ENCODE measurements at places on chromosomes 5 and 9.

- no peak for DNase-seq
Measured at GRCh38 chr5:139137697-139138096, 60.5 kb downstream of the SIL1 start.

DNA sequence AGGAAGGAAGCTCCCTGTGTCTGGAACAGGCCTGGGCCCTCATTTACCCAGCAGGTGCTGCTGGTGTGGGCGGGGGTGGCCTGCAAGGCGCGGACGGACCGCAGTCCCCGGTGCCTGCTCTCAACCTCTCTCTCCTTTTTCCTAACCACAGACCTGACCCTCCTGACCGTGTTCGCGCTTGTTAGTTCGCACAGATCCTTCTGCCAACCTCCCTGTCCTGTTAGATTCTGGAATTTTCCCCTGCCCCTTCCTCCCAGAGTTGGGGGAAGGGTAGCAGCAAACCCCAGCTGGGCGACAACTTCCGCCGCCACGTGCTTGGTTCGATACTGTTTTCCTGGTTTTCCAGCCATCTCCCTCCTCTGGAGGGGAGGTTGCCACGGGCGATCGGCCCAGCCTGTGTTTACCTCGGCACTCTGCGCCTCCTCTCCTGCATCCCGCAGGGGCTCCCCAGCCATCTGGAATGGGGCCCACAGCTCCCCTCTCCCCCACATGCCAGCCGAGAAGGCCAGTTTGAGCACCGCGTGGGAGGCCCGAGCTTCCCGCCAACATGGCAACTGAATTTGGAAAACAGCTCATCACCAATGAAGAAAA is 70.8 kb upstream of the UNC5A start:
- DNase-seq: no peak

- no peak for DNase-seq
Measured at GRCh38 chr5:34627794-34628193, 28.3 kb upstream of the RAI14 start.

- DNase-seq: no peak
Measured at GRCh38 chr5:132762246-132763000, 14.6 kb downstream of the SEPTIN8 start.

DNA sequence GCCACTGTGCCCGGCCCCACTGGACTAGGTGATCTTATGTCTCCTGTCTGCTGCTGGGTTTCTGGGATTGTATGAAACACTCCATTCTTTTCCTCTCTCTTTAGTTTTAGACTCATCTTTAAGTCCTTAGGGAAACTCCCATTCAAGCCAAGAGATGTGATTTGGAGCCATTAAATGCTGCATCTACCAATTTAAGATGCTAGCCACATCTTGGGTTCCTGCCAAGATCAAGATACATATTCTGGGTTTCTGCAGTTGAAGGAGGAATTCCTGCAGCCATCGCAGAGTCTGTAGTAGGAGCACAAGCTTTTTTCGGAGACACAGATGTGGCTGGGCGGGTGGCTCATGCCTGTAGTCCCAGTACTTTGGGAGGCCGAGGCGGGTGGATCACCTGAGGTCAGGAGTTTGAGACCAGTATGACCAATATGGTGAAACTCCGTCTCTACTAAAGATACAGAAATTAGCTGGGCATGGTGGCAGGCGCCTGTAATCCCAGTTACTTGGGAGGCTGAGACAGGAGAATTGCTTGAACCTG is 23.2 kb downstream of the STXBP1 start:
- no peak for DNase-seq

DNA sequence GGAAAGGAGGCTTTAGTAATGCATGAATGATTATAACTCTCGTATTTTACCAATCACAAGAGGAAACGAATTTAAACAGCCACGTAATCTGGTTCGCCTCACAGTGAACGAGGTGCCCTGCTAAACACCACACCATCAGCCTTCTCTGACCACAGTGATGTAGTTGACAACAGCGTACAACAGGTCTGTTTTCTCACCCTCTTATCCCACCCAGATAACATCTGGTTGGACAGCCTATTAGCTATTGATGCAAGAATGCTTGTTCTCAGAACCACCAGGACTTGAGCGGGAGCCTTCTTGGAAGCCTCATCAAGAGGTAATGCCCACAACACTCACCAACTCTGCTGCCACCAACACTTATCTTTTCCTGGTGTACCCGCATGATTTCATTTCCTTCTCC is 23.3 kb downstream of the SLC1A3 start:
- no peak for DNase-seq

DNA sequence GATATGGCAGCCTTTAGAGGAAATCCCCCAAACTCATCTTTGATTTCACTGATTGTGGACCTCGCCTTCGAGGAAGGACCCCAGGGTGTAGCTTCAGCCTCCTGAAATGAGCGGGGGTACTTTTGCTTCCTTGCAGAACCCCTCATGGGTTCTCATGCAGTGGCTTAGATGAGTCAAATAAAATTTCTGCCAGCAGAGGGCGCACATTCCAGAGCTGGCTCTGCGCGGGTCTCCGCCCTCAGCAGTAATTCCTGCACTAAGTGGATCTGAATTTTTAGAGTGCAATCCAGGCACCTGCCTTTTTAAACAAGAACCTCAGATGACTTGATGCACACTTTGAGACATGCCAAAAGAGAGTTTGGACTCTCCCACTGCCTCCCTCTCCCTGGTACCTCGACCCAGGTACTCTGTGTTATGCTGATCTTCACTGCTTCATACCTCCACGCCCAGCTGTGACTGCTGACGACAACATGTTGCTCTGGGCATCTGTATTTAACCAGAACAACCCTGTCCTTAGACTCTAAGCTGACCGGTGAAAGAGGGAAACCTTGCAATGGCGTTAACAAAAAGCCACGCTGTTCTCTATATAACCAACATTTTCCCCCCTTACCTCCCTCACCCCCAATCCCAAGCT is 7.3 kb downstream of the EGFLAM start:
- peak; percentile 40 for DNase-seq

DNA sequence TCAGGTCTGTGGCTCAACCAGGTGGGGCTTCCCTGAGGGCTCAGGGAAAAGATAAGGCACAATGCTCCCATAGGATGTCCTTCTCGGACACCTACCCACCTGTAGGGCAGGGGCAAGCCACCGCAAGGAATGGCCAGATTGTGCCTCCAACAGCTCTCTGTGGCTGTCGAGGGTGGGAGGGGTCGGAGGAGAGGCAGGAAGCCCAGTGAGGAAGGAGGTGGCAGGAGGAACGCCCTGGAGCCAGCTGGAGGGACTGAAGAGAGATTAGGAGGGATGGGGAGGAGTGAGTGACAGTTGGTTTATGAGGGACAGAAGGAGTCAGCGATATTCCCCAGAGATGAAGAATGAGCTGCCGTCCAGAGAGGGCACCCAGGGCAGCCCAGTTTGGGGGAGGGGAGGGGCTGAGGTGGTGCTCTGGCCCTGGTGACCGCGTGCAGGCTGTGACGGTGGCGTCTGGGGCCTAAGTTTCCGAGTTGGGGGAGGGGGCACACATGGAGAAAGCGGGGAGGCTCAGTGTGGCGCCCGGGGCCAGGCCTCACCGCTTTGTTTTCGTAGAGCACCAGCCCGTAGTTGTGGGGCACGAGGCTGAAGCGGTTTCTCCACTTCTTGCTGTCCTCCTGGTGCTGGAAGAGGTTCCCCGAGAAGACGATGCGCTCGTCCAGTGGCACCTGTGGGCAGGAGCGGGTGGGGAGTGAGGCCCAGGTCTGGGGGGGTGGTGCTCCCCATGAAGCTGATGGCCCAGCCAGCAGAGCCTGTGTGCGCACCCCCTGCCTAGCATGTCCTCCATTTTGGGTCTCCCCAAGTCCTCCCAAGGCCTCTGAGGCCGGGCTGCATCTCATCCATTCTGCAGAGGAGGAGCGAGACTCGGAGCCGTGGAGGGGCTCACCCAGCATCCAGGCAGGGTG is 75.6 kb downstream of the LRSAM1 start:
- no peak for DNase-seq

- no peak for DNase-seq
Measured at GRCh38 chr9:71589612-71590011, 178.7 kb downstream of the CEMIP2 start.

DNA sequence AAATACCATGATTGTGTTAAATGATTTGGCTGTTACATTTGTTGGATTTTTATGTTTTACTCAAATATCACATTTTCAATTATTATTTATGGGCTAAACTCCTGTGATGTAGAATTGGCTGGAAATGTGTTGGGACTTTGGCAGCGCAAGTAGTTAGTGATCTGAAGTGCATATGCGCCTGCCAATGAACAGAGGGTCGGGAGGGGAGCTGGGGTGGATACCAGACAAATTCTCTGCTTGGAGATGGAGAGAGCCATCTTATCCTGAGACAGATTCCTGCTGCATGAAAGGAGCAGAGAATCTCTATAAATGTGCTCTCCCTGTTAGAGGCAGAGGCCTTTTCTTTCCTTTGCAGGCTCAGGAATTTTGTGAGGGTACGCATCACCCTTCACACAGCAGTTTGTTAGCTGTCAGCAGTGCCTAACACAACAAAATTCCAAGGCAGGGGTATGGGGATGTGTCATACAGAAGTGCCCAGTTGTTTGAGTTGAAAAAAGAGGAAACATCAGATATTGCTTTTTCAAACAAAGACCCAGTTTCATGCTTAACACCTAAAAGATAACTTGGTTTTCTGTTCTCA is 489.1 kb downstream of the CSNK1G3 start:
- no peak for DNase-seq

DNA sequence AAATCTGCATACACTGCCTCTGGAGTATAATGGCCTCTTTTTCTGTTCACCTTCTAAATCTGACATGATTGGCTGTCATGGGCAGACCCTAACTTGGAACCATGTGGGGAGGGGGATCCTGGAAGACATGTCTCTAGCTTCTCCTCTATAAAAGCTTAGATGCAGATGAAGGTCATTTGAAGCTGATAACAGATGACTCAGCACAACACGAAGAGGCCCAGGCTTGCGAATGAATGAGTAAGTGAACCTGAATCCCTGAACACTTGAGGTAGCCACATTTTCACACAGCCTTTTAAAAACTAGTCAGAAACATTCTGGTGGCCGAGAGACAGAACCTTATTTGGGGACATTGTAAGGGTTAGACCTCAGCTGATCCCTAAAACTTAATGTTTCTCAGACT is 282.6 kb downstream of the ELAVL2 start:
- no peak for DNase-seq

GRCh38 chr9:120692901-120693699 is 21.2 kb downstream of the MEGF9 start:
- no peak for DNase-seq

- DNase-seq: no peak
Measured at GRCh38 chr9:101365181-101365580, 19.6 kb downstream of the BAAT start.

DNA sequence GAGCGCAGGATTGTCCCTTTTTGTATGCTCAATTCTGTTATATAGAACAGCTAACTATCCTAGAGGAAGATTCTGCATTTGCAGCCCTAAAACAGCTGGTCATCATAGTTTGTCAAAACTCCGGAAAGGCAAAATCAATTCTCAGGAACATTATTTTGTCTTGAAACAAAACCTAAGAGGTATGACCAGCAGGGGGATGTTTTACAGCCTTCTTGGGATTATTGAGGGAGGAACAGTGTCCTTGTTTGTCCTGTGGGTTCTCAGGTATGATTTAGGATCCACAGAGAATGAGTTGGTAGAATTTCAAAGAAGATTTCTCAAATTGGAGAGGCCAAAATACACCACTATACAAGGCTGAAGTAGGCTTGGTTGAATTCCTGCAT is 136.4 kb downstream of the ZSWIM6 start:
- no peak for DNase-seq

GRCh38 chr9:135877791-135878527 is 29.4 kb downstream of the CAMSAP1 start:
- no peak for DNase-seq

DNA sequence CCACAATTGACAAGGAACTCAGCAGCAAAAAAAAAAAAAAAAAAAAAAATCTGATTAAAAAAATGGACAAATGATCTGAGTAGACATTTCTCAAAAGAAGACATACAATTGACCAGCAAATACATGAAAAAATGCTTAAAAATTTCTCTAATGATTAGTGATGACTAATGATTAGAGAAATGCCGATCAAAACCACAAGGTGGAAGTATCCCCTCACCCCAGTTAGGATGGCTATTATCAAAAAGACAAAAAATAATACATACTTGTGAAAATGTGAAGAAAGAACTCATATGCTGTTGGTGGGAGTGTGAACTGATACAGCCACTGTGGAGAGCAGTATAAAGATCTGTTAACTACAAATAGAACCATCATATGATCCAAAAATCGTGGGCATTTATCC is 245.3 kb downstream of the OSTF1 start:
- no peak for DNase-seq

DNA sequence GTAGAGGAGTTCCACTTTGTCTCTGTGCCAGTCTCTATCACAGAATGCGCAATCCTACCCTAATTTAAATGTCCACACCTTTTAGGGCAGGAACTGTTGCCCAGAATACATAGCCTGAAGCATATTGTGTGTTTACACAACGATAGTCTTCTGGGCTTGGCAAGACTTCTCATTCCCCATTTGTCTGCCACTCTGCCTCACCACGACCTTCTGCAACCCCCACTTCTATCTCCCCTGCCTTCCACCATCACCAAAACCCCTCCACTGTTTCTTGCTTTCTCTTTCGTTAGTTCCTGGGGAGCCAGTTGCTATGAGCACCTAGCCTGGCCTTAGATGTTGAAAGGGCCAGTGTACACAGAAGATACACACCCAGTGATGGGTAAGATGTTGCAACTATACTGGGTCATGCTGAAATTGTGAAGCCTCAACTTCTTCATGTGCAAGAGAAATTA is 883 bp upstream of the RNF145 start:
- DNase-seq: no peak

- no peak for DNase-seq
Measured at GRCh38 chr5:67809589-67809988, 406.0 kb upstream of the PIK3R1 start.

DNA sequence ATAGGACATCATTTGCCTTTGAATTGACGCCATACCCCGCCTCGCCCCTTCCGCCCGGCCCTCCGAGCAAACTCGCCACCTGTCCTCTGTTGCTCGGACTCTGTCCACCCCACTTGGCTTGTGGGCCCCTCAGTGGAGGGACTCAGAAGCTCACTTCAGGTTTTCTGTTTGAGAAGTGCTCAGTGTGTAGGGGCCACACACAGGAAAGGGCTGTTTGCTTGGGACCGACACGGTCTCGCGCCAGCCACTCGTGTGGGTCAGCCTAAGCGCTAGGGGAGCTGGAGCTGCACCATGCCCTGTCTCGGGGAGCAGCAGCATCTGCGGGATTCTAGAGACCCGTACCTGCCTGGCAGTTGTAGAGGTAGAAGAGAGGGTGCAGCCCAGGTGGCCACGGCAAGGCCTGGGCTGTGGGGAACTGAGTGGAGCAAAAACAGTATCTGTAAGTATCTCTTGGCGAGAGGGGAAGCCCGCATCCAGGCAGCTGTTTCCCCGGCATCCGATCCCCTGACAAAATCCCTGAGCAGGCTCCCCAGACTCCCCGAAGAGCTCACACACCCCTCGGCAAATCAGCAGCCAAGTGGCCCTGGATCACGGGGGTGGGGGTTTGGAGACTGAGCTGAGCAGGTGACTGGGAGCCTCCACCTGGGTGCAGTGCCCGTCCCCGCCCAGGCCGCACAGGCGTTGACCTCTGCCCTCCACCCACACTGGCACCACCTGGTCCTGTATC is 52.2 kb downstream of the COL5A1 start:
- no peak for DNase-seq

DNA sequence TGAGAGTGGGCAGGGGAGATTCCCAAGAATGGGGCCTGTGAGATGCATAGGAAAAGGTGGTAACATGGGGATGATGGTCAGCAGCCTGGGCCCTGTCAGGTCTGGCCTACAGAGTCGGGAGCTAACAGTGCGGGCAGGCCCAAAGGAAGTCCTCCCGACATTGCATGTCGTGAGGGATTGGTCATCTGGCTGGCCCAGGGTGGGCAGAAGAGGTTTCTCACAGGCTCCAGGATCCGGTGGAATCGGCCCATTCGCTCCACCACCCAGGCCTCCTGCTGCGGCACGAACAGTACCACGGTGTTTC is 514 bp downstream of the STOML2 start:
- no peak for DNase-seq

Data from activated CD4-positive, alpha-beta T cell treated with anti-CD3 and anti-CD28 coated beads for 24 hours (primary cell).